ENCODE measurements at places on chromosomes 3 and 15.

DNA sequence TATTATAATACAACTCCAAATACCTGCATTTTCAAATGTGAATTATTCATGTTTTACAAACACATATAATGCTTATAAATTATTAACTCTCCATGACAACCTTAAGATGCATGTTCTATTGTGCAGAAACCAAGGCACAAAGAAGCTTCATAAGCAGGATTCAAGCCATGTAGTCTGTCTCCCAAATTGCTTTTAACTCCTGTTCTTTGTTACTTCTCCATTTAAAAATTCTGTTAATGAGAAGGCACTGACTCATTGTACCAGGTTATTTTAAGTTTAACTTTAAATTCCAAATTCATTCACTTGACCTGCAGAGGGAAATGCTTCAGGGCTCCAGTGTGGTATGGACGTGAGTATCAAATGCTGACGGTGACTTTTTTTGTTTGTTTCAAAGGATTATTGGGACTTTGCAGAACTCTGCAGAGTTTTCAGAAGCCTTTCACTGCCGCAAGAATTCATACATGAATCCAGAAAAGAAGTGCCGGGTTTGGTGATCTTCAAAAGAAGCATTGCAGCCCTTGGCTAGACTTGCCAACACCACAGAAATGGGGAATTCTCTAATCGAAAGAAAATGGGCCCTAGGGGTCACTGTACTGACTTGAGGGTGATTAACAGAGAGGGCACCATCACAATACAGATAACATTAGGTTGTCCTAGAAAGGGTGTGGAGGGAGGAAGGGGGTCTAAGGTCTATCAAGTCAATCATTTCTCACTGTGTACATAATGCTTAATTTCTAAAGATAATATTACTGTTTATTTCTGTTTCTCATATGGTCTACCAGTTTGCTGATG, 100.0 kb downstream of the MME start:
- DNase-seq: no peak

- no peak for DNase-seq
Observed at GRCh38 chr3:197171481-197172067, 126.8 kb downstream of the DLG1 start.

DNA sequence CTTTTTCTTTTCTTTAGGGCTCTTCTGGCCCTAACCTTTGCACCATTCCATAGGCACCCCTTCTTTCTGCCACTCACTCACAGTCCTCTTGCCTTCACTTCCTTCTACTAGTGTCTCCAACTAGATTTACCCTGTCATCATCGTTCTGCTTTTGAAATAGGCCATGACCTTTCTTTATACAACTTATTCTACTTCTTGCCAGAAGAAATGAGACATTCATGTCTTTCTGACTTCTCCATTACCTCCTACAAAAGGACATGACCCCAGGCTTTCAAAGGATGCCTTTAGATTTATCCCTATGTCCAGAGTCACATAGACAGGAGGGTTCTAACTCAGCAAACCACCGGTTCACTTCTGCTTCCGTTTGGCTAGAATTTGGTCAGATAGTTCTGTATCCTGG, 336.4 kb upstream of the LRRFIP2 start:
- no peak for DNase-seq

GRCh38 chr3:128311441-128311844, 155.2 kb downstream of the DNAJB8 start:
- no peak for DNase-seq

DNA sequence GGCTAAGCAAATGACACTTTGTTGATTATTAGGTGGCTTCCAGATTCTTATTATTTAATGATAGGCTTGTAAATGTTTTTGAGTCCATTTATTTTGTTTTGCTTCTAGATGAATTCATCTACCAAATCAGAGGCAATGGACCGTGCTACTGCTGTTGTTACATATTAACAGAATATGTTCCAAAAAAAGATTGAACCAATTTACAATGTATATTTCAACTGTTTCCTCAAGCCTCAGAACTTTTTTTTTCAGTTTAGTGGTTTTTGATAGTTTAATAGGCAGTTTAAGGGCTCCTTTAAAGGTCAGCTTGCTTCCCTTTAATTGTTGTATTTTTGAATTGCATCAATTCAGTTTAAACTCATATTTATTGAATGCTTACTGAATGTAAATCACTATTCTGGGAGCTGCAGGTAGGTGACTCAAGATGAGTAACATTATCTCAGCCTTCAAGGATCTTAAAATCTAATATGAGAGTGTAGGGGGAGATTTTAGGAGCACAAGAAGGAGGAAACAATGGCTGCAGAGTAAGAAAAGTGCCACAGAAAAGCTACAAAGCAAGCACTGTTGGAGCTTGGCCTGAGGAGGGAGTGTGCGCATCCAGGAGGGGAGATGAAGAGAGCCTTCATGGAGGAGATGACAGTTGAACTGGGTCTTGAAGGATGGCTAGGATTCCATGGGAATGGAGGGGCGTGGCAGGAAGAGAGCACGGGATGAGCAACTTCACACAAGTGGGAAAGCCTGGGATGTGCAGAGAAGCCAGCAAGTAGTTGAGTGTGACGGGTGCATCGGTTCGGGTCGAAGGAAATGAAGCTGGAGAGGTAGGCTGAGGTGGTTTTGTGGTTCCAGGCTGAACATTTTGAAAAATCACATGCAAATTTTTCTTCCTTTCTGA, 14.7 kb downstream of the MAP2K1 start:
- DNase-seq: no peak

DNA sequence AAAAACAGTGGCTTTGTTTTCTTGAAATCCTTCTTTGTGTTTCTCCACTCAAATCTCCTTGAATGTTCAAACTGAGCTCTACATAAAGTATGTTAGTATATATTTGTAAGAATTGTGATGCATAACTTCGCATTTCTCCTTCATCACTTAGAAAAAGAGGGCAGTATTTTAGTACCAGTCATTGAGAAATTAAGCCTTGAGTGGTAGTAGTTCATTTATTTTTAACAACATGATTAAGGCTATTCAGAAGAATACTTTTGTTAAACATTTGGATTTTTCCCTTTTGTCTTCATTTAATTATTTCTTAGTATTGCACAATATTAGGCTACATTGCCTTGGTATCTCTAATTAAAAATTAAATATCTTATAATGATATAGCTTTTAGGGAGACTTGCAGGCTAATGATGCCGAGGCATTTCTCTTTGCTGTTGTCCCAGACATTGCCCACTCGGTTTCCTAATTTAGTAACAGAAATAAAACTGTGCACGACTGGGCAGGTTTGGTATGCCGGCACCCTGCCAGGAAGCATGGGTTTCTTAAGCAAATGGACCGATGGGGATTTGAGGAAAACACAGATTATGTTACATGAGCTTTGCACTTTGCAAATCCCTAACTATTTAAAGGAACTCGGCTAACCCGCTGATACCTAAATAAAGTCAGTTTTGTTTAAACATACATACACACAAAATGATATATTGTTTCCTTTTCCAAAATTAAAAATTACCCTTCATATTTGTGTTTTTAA, 54.7 kb downstream of the LRRC28 start:
- no peak for DNase-seq

DNA sequence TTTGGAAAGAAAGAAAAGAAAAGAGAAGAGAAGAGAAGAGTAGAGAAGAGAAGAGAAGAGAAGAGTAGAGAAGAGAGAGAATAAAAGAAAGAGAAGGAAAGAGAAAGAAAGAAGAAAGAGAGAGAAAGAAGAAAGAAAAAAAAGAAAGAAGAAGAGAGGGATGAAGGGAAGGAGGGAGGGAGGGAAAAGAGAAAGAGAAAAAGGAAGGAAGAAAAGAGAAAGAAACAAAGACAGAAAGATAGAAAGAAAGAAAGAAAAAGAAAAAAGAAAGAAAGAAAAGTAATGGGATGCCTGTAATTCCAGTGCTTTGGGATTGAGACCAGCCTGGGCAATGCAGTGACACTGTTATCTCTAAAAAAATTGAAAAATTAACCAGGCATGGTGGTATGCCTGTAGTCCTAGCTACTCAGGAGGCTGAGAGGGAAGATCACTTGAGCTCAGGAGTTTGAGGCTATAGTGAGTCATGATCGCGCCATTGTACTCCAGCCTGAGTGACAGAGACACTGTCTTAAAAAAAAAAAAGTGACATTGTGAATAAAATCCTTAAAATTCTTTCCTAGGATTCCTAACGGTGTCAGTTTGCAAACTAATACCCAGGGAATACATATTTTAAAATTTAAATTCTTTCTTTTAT, 1.7 kb downstream of the RASL12 start:
- no peak for DNase-seq

GRCh38 chr15:75775296-75776064, 62.8 kb upstream of the CSPG4 start:
- no peak for DNase-seq

DNA sequence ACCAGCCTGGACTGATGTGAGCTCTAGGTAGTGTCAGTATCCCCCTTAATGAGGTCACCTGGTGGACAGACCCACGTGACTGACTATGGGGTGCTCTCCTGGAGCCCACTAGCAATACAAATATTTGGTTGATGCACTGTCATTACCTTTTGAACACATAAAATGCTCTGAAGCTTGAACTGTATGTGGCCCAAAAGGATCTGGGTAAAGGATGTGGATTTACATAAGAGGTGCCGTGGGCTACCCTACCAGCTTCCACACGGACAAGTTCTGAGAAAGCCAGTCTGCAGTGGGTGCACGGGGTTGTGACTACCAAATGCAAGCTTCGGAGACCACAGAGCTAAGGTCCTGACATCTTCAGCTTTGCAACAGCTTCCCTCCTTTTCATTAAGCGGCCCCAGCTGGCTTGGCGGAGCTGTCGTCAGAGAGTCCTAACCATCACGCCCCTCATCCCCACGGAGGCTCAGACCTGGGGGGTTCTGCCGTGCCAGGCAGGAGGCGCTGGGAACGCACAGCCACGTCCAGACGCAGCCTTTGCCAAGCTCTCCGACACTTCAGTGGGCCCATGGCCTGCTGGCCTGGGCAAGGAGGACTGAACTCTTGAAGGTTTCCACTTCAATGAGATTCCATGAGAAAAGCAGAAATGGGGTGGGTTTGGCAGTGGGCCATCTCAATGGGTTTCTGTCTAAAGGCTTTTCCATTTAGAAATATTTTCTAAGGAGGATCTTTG, 228.3 kb downstream of the ADAMTS17 start:
- no peak for DNase-seq

- no peak for DNase-seq
Observed at GRCh38 chr3:4241595-4242170, 61.5 kb upstream of the SETMAR start.
